Myocyte (in vitro differentiated cells): ENCODE measurements at places on chromosomes 2 and 18.

GRCh38 chr2:12352889-12353288, 363.8 kb upstream of the TRIB2 start:
- peak; percentile 93 for DNase-seq

GRCh38 chr18:65955747-65956146, 204.9 kb downstream of the CDH7 start:
- DNase-seq = no peak

GRCh38 chr2:201452922-201453643, 1.5 kb downstream of the STRADB start:
- peak; percentile 73 for DNase-seq

DNA sequence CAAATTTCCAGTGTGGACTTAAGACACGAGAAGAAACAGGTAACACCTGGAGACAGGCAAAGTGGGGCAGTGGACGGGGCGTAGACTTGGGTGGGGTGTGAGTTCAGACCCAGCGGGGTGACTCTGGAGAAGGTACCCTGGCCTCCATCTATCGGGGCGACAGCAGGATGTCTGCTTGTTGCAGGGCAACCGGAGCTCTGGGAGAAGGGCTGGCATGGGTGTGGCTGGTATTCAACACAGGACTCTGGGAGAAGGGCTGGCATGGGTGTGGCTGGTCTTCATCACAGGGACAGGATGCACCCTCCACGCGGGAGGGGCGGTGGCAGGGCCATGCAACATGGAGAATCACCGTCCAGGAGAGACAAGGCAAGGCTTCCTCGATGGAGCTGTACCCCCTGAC, 198.5 kb downstream of the HDAC4 start:
- DNase-seq = no peak

GRCh38 chr2:75396314-75396713, 164.4 kb downstream of the EVA1A start:
- DNase-seq = no peak

DNA sequence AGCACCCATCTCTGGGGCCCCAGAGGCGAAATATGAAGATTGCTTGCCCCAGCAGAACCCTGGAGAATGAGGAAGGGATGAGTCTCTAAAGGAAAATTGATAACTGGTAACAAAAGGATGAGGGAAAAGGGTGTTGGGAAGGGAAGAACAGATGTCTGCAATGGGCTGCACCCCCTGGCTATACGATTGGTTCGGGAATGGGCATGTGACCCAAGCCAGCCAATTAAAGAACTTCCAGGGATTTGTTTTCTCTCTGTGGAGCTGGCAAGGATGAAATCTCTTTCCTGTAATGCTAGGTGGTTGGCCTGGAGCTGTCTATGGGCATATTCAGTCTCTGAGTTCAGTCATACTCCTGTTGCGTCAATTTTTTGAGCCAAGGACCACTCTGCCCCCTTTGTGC, 12.8 kb upstream of the NPPC start:
- DNase-seq = no peak

- peak; percentile 17 for DNase-seq
These were observed 192.8 kb upstream of the APCDD1 start for GRCh38 chr18:10261344-10262276.

DNA sequence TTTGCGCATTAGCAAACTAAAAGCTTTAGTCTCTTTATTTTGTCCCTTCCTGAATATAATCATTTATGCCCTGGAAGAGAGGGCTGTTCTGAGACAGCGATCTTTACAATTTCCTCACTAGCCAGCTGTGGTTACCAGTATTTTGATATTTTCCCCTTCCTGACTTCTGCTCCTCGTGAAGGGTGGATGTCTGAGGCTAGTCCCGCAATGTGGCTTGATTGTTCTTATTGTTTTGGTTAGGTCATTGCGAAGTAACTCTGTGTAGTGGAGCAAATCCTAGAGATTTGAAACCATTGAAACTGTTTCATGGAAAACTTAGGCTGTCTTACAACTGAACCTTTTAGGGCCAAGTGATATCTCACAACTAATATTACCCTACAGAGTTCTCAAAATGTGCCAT, 2.4 kb downstream of the MRPL33 start:
- DNase-seq = no peak

DNA sequence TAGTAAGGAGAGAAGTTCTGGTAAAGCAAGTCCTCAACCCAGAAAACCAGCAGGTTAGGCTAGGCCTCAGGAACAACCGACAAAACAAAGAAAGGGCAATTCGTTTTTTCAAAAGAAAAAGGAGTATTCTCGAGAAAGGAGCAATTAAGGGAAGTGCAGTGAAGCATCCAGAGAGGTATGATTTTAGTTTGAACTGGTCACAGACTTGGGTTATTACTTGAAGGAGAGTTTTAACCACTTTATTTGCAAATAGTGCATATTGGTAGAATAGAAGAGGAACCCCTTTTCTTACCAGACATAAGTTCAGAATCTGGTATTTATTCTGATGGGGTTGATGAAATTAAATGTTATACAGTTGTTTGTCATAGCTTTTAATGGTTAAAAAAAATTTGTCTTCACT, 110.0 kb upstream of the GCFC2 start:
- no peak for DNase-seq

DNA sequence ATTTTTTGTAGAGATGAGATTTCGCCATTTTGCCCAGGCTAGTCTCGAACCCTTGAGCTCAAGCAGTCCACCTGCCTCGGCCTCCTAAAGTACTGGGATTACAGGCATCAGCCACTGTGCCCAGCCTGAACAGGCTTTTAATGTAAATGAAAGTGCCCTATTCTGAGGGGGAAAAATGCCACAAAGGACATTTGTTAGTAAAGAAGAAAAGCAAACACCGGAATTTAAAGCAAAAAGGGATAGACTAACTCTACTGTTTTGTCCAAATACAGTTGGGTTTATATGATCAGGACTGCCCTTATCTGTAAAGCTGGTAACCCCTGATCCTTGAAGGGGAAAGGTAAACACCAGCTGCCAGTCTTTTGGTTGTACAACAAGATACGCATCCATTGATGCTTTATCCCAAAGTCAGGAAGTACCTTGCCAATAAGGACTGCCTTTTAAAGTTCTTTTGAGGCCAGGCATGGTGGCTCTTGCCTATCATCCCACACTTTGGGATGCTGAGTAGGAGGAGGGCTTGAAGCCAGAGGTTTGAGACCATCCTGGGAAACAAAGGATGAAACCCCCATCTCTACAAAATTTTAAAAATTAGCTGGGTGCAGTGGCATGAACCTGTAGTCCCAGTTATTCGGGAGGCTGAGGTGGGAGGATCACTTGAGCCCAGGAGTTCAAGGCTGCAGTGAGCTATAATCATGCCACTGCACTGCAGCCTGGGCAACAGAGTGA, 13.1 kb downstream of the CLEC4F start:
- DNase-seq = no peak

DNA sequence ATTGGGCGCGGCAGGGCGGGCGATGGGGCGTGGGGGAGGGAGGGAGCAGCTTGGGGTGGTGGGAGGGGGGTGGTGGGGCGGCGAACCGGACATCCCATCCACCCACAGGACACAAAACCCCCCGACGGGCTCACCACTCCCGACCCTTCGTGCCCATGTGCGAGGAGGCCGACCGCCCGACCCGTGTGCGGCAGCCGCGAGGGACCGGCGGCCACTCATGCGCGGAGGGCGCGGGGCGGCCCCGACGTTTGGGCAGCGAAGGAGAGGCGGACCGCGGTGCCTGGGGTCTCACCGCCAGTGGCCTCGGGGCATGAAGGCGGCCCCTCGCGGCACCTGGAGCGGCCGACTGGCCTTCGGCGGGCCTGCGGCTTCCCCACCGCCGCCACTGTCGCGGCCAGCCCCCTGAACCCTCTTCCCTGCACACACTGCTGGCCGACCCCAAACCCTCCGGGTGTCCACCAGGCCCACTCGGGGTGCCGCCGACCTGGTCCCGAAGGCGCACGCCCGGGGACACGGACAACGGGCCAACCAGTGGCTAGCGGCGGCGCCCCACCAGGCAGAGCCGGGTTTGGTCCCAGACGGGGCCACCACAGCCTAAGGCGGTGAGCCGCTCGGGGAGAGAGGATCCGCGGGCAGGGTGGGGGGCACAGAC, 94.6 kb upstream of the ANKRD30BL start:
- no peak for DNase-seq

DNA sequence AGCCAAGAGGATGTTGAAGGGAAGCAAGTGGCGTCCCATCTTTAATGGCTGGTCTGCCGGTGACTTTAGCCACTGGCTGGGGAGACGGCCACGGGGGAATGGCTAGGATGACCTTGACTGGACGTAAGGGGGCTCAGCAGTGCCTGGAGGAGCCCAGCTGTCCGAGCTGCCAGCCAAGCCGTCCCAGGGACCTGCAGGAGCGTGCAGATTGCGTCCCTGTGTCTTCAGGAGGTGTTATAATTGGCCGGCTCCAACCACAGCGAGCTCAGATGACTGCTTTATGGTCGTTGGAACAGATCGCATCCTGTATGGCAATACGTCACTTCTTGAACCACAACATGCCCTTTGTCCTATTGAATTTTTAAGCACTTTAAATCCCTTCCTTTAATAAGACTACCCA, 204.6 kb downstream of the EIPR1 start:
- no peak for DNase-seq

DNA sequence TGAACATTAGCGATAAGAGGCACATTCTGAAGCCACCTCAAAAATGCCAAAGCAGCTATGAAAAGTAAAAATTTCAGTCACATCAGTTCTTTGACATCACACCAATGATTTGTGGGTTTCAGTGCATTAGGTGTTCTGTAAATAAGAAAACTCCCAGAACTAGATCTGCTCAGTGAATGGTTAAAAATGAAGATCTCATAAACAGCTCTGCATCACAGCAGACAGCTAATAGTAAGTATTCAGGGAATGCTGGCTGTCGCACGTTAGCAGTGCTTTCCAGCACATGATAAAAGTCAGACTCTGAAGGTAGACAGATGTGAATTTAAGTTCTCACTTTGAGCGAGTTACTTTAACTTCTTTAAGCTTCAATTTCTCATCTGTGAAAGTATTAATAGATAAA, 154.9 kb downstream of the SATB2 start:
- peak; percentile 32 for DNase-seq

- no peak for DNase-seq
These were observed 342.6 kb downstream of the CELF4 start for GRCh38 chr18:37222999-37223378.

- DNase-seq = no peak
These were observed 27.5 kb upstream of the ZNF516 start for GRCh38 chr18:76522551-76522950.

GRCh38 chr2:26318950-26319349, 27.0 kb upstream of the SELENOI start:
- DNase-seq = no peak

DNA sequence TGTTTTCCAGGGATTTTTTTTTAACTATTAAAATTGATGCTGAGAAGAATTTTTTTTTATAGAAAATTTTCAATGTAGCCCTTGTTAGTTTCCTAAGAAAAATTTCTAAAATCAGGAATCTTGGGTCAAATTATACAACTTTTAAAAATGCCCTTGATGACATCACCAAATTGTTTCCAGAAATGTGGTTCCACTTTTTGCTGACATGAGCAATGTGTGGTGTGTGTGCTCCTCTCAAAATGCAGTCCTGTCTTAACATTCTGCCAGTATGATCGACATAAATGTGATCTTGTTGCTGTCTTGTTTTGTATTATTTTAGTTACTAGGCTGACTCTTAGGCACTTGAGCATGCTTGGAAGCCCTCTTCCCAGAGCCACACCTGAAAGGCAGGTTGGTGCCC, 89.7 kb upstream of the ST6GAL2 start:
- no peak for DNase-seq

DNA sequence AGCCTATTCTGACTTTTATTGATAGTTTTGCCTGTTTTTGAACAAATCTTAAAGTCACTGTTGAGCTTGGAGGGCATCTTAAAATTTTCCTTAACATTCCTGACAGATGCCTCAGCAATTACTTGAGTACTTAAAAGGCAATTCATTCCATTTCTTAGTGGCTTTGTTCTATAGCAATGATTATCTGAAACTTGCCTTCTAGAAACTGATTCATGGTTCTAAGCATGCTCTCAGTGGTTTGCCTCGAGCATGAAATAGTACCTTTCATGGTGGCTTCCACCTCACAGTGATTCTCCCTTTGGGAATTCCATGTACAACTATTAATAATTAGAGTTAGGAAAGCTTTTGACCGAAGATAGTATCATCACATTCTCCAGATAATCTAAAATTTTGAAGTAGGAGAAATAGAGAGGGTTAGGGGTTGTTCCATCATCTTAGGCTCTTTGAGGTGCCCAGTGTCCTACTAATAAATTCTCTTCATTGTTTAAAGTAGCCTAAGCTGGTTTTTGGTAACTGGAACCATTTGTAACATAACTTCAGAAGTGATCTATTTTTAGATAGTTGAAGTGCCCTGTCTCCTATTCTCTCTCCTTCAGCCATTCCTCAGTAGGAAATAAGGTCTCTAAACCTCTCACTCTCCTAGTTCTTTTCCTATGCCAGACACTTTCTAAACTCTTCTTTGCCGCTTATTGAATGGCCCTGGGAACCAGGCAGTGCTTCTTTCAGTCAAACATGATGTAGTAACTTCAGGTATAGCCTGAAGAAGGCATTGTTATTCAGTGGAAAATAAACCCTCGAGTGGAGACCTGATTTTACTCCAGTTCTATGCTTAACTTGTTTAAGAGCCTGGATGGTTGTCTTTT, 156.1 kb downstream of the HAUS1 start:
- DNase-seq = peak; percentile 51

- peak; percentile 31 for DNase-seq
These were observed 204.9 kb downstream of the PTGR3 start for GRCh38 chr18:75003764-75004690.

DNA sequence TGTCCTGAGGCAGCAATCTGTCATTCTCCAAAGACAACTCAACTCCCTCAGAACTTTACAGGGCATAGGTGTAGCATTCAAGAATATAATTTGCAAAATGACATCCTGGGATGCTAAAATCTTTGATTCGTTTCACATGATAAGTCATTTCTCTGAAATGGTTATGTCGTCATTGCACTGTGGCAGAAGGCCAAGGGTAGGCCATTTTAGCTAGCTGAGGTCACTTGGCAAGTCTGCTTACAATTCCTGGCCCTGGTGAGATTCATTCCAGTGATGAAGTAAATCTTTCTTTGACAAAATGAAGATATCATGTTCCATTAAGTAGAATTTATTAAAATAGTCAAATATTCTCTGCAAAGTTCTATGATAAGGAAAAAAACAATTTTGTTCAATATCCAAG, 1410.3 kb upstream of the LRRTM1 start:
- DNase-seq = no peak

DNA sequence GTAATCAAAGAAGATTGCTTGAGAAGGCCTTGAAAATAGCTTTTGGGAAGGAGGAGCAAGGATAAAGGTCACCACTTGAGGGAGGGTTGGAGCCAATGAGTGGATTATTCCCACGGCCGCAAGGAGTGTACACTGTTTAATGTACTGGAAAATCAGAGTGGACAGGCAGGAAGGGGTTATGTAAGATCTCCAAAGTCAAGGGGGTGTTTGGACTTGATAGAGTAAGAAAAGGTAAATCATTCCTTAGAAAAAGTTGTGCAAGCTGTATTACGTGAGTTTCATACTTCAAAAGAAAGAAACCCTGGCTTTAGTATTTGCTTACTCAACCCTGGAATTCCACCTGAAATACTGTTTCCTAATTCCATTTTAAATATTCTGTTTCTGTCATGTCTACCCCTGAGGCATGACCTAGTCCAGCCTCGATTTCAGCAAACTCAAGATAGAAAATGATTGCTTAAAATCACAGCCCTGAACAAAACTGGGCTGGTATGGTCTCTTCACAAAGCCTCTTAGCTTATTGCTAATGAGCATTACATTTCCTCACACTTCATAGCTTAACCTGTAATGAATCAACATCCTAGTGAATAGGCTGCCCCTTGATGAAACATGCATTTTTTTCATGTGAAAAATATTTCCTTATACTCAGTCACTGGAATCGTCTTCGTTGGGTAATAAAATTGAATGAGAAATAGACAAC, 1.1 kb downstream of the MREG start:
- peak; percentile 24 for DNase-seq
